ENCODE measurements at places on chromosomes 3 and 15.

- no peak for DNase-seq
Observed at GRCh38 chr15:43187544-43188155, 2.4 kb downstream of the CCNDBP1 start.

GRCh38 chr3:151878465-151878864 lies 5.0 kb downstream of the SUCNR1 start:
- no peak for DNase-seq

DNA sequence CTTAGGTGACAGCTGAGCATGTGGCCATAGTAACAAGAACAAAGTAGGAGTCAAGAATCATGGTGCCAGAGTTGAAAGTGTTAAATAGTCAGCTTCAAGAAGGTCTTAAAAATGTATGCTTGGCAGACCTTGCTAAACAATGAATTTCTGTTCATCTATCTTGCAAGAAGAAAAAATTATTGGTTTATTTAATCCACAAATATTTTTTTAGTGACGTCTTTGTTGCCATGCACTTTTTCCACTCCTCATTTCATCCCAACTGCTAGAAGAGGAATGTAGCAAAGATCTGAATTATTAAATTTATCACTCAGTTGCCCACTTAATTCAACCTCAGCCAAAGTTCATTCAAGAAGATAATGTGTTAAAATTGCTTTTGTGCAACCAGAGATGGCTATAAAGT lies 3.2 kb upstream of the SLC4A7 start:
- DNase-seq = no peak

DNA sequence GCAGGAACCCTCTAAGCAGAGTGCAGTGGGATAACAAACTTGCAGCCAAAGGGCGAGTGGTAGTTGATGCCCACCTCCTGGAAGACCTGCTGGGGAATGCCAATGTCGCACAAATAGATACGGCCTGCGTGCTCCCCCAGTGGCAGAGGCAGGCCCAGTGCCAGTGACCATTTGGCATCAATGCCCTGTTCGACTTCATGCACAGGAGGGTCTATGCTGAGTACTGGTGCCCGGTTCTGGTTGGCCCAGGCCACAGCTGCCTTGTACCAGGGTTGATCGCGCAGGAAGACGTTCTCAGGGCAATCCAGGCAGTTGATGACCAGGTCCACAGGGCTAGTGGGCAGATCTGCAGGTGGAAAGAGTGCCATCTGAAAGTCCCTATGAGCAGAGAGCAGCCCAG lies 17.0 kb downstream of the CLK3 start:
- no peak for DNase-seq

- no peak for DNase-seq
Observed at GRCh38 chr3:76789237-76789636, 250.7 kb upstream of the ROBO2 start.

DNA sequence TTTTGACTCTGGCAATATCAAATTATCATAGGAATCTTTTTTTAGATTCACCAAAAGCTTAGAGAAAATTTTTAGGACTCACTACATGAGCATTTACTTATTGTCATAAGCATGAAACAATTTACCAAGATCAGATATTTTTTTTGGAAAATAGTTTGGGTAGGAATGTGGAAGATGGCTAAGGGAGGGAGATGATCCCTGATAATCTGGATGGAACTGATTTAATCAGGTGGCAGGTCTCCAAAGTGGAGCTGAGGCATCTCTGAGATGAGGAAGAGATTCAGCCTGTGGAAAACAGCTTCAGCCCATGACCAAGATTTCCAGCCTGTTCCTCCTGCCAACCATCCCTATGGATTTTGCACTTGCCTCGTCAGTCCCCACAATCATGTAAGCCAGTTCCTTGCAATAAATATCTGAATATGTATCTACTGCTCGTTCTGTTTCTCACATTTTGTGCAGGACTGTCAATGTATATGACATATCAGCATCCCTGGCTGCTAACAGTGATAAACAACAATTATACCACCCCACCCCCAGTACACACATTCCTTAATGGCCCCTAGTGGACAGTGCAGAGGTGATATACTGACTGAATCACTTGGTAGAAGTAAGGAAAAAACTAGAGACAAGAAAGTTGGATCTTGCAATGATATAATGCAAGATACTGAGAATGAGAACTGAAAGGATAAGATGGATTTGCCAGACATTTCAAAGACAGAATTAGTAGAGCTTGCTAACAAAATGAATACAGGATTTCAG lies 183.8 kb downstream of the NEK10 start:
- DNase-seq = no peak

DNA sequence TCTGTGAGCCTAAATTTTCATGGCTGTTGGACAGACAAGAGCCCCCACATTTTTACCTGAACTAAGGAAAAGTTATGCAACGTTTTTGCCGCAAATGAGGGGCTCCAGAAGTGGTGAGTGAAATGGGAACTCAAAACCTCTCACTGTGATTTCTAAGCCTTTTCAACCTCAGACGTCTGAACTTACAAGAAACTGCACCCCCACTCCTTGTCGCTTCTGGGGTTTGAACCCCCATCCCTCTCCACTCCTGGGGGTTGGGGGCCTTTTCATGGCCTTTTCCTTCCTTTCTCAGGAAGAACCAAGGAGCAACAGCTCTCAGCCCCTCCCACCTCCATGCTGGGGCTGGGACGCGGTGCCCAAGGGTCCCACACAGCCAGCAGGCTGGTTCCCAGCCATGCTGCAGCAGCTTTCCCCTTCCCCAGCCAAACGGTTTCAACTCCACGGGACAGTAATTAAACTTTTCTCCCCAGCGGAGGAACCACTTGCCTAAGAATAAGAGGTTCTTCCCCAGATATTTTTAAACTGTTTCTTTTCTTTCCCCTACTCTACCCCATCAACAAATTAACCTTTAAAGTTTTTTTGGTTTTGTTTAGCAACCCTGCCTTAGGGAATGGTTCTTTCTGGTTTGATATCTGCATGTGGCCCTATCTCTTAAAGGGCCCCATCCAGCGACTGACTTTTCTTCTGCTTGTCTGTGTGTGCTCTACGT lies 387.6 kb upstream of the CBLB start:
- DNase-seq = no peak

- peak; percentile 31 for DNase-seq
Observed at GRCh38 chr15:43292375-43293078, 25.8 kb upstream of the TGM5 start.

GRCh38 chr3:127620637-127621375 lies 8.2 kb upstream of the PODXL2 start:
- DNase-seq = no peak

DNA sequence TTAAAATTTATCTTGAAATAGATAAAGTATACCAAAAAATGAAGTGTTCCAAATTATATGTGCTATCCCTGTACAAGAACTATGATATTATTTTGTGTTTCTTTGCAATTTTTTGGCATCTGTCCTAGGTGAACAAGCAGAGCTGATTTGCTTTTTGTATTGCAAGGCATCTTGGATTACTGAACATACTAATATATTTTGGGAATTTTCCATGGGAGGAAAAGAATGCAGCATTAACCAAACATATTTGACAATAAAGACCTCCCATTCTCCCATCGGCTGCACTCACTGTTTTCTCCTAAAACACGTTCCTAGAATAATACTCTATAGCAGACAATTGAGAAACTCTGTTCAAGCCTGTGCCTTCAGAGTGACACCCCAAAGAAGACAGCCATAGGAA lies 265.1 kb upstream of the ALCAM start:
- DNase-seq = no peak

GRCh38 chr15:77545058-77545457 lies 87.7 kb downstream of the LINGO1 start:
- no peak for DNase-seq
